ENCODE measurements at places on chromosomes 4 and X.

GRCh38 chr4:107863850-107864371 lies 39.2 kb downstream of the SGMS2 start:
- peak; percentile 25 for DNase-seq

DNA sequence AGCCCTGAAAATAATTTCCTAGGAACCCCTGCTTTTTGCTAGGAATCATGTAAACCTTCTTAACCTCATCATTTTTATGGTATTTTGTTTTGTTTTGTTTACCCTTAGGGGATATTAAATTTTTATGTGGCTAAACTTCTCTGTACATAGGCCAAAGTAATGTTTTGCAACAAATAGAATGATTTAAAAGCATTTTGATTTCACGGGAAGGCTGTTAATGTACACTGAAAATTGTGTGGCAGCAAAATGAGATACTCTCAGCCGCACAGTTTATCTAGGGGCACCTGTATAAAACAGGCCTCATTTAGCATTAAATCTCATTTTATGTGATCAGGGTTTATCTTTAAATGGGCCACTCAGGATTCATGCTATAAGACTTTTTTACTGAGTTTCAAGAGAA lies 175.0 kb downstream of the ANTXR2 start:
- DNase-seq, result no peak

DNA sequence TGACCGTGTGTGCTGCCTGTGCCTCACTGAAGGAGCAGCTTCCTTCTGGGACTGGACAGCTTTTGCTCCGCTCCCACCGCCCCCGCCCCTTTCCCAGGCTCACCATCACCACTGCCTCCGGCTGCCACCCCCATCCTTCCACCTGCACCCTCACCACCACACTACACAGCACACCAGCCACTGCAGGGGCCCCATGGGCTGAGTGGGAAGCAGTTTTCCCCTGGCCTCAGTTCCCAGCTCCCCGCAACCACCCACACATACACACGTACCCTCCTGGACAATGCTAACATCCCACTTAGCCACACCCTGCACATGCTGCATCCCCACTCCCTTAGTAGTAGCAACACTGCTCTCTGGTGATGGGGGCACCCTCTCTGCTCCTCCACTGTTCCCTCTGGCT lies 29.6 kb upstream of the COX18 start:
- no peak for DNase-seq

- no peak for DNase-seq
Measured at GRCh38 chrX:74178536-74178935, 125.4 kb upstream of the ZCCHC13 start.

DNA sequence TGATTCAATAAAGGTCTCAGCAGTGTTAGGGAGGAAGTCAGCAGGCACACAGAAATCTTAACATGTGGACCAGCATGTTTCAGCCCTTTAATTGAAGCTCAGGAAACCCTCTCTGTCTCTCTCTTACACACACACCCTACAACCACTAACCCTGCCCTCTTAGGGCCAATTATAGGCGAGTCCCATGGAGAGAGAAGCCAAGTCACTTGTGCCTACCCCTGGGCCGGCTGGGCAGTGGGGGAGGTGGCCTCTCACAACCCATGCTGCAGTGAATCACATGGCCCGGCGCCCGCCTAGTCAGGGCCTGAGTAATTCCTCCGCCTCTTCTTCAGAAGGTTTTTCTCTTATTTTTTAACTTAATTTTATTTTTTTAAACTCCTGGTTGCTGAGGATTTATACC lies 3.7 kb downstream of the FGD1 start:
- DNase-seq, result no peak

DNA sequence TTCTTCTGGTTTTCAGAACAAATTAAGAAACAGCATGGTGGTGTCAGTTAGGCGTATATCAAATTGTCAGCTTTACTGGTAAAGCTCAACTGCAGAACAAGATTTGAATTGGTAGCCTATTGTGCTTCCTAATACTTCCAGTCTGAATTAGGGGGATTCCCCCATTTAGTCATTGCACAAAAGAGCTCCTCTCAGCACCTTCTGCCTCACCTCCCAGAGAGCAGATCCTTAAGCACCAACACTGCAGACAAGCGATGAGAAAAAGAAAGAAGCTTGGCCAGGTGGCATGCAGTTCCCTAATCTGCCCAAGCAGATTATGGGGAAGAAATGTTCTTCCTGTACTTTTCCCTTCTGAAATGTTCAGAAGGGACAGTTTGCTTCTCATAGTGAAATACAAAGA lies 9.2 kb downstream of the MAP9 start:
- DNase-seq, result no peak

DNA sequence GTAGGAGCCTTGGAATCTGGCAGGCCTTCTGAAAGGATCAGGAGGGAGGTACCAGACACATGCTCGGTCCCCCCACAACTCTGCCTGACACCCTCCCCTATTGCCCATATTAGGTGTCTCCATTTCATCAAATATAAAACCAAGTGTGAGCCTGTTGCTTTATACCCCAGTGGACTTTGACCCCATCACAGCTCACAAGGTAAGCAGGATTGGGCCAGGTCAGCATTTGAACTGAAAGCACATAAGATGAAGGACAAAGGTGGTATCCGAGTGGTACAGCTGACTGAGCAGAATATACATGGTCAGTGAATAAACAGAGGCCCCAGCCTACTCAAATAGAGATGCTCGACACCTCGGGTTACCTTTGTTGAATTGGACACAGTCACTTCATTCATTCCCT lies 20.0 kb downstream of the SLC25A43 start:
- no peak for DNase-seq

DNA sequence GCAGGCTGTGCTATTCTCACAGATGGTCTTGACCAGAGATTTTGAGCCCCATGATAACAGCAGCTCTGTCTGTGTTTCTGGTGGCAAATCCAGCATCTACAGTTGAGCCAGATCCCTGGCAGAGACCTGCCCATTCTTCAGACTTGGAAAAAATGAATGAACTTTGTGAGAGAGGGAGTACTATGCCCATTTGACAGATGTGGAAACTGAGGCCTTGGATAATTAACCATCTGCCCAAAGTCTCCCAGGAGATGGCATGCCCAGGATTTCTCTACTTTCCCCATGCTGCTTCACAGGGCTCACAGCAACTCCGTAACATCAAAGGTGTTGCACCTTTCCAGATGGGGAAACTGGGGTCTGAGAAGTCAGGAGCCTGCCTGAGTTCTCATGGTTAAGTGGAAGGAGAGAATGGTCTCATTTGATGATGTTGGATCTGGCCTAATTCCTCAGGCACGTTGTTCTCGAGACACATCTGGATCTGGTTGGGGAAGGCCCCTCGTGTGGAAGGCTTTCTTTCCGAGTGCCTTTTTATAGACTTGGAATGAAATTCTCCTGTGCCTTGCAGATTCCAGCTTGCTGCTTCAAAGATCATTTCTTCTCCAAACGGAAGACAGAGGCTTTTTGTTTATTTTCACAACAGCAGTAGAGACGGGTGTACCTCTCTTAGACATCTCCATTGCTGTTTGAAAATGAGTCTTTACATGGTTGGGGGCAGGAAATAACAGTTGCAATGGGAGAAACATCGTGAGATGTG lies 73.3 kb upstream of the STX18 start:
- DNase-seq, result no peak

GRCh38 chrX:154398668-154399526 lies 720 bp downstream of the RPL10 start:
- peak; percentile 72 for DNase-seq

DNA sequence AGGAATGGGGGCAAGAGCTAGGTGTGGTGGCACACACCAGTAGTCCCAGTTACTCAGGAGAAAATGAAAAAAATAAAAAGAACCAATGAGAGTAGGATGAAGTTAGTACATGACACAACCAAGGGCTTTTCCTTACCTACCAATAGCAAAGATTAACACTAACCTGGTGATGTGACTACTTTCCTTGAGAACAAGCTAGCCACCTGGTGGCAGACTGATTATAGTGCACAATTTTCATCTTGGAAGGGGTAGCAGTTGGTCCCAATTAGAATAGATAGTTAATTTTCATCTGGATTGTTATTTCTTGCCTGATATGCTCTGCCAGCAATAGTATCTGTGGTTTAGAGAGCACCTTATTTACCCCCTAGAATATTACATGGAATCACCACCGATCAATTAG lies 1216.8 kb upstream of the PABPC4L start:
- no peak for DNase-seq
